ENCODE measurements at places on chromosomes 16 and 17. TPM values are rescaled to one million over a fixed set of nuclear protein-coding genes. Genes with fewer than 3 reads are reported as not detected.

DNA sequence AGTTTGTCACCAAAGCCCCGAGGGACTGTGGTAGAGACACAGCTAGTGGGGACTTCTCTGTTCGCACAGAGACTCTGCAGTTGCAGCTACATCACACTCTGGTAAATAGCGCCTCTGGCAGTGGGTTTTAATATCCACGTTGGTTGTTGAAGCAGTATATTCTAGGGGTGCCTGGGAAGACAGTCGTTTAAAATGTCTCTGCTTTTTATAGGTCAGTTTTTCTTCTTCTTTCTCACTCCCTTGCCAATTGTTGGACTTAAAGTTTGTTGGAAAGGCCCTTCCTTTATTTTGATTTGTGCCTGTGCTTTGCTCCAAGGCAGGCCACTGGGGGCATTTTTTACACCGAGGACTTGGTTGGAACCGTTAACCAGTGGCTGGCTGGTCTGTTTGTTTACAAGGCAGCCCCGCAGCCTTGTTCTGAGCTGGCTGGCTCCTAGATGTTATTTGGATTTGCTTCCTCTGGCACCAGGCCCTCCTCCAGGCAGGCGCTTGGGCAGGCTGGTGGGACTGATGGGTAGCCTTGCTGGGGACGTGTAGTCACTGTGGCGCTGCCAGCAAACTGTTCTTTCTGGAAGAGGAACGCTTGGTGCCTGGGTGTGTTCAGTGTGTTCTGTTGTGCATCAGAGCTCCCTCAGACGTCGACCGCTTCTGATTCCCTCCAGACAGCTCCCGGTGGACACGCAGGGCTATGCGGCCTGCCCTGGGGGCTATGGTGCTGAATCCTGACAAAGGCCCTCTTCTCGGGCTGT, 218.2 kb upstream of the CHMP6 start:
- no peak for DNase-seq

GRCh38 chr17:29595107-29595942, 2.4 kb downstream of the ANKRD13B start:
- DNase-seq = no peak

GRCh38 chr16:79769270-79769927, 168.9 kb upstream of the MAF start:
- DNase-seq = no peak

DNA sequence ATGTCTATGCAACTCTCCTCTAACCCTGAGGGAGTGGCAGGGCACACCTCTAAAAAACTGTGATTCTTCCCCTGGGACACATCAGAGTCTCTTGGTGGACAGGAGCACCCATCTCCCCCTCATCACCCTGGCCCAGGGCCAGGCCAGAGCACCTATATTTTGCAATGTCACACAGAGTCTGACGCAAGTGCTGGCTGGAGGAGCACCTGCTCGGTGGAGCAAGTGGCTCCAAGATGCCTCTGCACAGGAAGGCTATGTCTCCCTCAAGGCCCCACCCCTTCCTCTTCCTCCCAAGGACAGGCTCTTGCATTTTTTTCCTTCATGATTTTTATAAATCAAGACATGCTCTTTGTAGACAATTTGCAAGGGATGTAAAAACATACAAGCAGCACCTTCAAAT, 13.3 kb downstream of the SNN start:
- DNase-seq = no peak

DNA sequence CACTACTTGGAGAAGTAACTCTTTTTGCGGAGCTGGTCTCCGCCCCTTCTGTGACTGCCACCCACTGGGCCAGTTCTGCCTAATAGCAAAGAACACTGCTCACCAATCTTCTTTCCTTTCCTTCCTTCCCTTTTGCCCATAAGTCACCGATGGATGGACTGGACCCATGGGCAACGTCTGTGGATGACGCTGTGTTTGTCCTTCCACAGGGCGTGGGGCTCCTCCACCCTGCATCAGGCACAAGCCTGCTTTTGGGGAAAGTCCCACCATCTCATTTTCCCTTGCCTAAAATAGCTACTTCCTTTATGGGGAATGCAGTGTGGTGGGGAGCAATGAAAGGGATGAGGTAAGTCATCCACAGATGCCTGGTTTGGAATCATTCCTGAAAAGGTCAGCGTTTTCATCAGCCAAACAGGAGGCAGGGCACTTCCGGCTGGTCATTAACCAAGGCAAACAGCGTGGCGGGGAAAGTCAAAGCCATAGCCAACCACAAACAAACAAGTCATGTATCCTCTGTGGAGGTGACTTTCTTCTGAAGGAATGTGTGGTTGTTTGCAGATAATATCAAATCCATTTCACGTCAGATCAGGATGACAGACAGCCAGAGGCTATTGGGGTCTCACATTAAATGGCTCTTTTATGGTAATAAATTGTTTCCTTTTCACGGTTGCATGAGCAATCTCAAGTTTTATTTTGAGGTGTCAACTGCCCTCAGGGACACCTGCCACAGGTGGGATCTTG, 30.7 kb upstream of the MED9 start:
- peak; percentile 30 for DNase-seq

DNA sequence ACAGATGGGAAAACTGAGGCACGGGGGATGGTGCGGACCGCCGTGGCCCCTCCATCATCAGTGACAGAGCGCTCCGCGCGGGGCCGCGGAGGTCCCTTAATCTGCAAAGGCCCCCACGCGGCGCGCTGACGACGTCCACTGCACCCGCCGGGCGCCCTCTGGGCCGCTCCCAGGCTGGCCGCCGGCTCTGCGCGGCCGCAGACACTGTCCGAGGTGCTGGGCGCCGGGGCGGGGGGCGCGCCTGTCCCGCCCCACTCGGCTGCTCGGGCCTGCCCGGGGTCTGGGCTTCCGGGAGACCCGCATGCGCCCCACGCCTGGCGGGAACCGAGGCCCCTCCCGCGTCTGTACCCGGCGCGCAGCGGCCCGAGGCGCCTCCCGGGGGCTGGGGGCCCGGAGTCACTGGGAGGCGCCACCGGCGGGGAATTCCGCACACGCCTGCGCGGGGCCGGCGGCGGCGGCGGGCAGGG, 550 bp upstream of the RNF213 start:
- DNase-seq = no peak

GRCh38 chr16:64809876-64810629, 311.8 kb downstream of the CDH11 start:
- DNase-seq = no peak

DNA sequence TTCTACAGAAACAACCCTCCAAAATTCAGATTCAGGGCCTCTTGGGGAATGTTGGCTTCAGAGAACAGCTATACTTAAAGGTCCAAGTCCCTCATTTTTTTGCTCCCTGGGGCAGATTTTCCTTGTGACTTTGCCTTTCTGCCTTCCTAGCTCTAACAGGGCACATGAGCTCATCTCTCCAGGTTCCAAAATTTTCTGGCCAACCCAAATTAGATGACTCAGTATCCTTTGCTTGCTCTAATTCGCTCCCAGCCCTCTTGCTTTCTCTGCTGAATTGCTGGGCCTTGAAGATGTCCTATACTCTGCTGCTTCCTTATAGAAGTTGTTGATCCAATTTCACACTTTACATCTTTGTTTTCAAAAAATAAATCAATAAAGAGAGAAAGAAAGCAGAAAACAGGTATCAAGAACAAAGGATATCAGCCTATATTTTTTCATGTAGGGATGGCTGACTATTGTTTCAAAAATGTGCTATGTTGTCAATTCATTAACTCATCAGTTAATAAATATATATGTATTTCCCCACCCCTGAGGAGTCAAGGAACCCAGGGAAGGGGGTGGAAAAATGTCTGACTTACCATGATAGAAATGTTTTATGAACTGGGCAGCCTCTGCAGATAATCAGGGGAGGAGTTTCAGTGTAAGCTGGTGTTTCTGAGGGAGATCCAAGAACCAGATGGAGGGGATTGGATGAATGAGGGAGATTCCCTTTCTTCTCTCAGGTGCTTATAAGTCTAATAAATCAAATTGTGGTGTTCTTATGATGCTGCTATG, 1.0 kb upstream of the KRTAP4-2 start:
- DNase-seq = peak; percentile 3

DNA sequence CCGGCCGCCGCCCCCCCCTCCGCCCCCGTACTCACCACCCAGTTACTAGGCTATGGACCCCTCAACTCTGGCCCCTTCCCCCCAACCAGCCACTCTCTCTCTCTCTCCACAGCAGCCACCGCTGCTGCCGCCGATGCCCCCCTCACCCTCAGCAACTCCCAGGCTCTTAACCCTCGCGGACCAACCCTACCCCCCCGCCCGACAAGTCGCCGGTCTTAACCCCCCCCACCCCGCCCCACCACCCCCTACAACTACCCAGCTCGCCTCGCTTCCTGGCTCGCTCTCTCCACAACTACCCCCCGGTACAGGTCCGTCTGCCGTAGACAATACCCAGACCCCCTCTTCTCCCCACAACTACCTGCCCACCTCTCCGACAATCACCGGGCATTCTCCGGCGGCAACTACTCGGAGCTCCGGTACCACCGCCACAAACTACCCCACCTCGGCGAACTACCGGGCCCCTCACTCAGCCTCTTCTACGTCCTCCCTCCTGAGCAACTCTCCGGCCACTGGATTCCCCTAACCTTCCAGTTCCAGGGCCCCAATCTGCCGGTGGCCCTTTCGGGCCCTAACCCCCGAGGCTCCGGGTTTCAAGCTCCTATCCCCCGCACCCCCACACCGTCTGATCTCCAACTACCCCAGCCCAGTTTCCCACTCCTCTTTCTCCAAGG, 702 bp downstream of the PHF23 start:
- no peak for DNase-seq

GRCh38 chr17:82037092-82037888, at the start of gene DCXR:
Gene DCXR, minus strand, starts transcription at chr17:82037697. Its CDS starts 15 bp downstream, at chr17:82037682.
- DNase-seq = peak; percentile 81

Gene ST6GALNAC1
- total RNA-seq = 0.14 TPM

Gene ZSCAN10
- not detected for total RNA-seq

Gene KRTAP9-8
- total RNA-seq = not detected

Gene ARL4D
- 21.9 TPM for total RNA-seq

Gene SLC16A6
- not detected for total RNA-seq
